ENCODE measurements at places on chromosomes 5 and 9.

GRCh38 chr5:20949636-20950035 lies 961.6 kb upstream of the CDH18 start:
- DNase-seq: no peak

DNA sequence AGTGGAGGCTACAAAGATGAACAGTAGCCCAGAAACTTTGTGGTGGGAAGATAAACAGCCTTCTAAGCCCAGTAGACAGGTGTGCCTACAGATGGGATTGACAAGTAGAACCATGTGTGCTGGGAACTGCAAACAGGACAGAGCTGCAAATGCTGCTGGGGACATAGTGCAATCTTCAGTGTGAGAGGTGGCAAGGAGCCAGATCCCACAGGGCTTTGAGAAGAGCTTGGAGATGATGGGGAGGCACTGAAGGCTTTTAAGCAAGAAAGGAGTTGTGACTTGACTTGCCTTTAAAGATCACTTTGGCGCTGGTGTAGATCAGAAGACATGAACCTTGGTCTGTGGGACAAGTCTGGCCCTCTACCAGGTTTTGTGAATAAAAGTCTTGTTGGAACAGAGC lies 675.2 kb downstream of the ACTL7B start:
- no peak for DNase-seq

- DNase-seq: no peak
Measured at GRCh38 chr5:56244627-56245026, 11.5 kb upstream of the ANKRD55 start.

DNA sequence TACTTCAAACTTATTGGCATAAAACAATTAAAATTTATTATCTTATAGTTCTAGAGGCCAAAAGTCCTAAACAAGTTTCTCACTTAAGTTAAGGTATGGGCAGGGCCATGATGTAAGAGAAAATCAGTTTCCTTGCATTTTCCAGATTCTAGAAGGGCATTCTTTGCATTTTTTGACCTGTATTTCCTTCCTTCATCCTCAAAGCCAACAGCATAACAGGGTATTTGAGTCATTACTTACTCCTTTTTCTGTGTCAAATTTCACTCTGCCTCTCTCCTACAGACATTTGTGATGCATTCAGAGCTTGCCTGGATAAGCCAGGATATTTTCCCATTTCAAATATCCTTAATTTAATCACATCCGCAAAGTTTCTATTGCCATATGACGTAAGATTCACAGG lies 1499.0 kb downstream of the EFNA5 start:
- no peak for DNase-seq

DNA sequence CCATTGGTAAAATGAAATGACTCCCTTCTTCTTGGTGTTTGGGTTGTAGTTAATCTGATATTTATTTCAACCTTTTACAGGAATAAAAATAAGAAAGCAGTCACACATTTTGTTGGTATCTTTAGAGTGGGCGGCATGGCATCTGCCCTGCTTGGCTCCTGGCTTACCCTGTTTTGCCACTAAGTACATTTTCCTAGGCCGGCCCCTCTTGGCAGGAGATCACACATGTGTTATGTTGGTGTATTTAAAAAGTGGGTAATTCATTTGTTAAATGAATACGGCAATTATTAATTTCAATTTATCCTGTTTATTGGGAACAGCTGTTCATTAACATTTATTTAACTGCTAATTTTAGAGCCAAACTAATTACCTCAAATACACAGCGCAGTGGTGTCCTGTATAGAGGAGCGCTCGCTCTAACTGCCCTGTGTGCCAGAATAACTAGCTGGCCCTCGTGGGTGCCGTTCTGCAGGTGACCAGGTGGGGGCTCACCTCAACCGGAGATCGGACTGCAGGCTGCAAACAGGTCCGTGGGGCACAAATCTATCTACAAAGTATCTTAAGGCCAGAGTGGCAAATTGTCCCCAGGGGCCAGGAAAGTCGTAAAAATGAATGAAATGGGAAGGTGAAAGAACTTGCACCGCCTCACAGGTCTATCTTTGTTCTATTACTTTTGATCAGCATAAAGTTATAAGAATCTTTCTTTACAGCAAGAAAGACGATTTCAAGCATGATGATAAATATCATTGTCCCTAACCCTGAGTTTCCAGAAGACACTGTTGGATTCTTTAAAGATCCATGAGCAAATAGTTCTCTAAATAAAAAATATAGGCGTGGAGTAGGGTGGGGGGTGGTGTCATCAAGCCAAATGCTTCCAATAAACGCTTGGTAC lies 26.2 kb upstream of the GPR151 start:
- DNase-seq: peak; percentile 69

DNA sequence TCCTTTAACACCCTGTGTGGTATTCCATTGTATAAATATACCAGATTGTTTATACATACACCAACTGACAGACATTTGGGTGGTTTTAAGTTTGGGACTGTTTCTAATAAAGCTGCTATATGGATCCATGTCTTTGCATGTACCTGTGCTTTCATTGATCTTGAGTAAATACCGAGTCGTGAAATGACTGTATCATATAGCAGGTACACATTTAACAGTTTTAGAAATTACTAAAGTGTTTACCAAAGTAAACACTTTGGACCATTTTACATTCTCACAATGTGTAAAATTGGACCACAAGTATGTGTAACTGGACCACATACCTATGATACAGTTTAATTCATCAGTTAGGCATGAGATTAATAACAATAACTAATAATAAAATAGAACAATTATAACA lies 175.2 kb downstream of the FBXL17 start:
- no peak for DNase-seq

- DNase-seq: no peak
Measured at GRCh38 chr9:126621919-126622735, 8.4 kb downstream of the LMX1B start.

GRCh38 chr5:176361437-176362232 lies at the start of gene KIAA1191:
KIAA1191 (minus strand) TSS chr5:176361764; CDS start chr5:176359508, 2,256 bp downstream.
- peak; percentile 93 for DNase-seq

DNA sequence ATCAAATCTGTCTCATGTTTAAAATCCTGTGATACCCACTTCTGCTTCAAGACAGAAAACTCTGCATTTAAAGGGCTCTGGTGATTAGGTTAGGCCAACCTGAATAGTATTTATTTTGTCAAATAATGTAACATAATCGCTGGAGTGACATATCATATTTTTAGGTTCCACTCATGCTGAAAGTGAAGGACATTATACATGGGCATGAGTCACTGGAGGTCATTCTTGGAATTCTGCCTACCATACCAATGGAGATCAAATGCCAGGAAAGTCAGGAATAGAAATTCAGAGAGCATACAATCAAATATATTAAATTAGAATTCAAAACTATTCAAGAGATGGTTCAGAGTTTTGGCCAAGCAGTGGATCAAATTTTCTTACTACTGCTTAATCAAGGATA lies 97.1 kb upstream of the PRSS3 start:
- DNase-seq: no peak

DNA sequence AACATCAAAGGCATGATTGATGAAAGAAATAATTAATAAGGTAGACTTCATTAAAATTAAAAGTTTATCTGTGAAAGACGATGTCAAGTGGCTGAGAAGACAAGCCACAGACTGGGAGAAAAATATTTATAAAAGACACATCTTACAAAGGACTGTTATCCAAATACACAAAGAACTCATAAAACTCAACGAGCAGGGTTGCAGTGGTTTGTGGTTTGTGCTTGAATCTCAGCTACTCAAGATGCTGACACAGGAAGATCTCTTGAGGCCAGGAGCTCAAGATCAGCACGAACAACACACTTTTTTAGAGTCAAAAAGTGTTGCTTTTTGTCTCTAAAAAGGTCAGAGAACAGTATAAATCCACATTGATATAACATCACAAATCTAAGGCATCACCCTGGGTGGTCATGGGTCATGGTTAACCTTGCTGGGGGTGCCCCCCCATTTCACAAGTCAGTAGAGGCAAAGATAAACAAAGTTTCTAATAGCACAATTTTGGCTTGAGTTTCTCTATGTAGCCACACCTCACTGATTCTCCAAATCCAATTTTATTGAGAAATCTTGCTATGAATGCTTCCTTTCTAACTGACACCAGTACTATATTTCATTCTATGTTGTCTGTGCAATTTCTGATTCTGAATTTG lies 342.9 kb upstream of the RPS23 start:
- DNase-seq: no peak

DNA sequence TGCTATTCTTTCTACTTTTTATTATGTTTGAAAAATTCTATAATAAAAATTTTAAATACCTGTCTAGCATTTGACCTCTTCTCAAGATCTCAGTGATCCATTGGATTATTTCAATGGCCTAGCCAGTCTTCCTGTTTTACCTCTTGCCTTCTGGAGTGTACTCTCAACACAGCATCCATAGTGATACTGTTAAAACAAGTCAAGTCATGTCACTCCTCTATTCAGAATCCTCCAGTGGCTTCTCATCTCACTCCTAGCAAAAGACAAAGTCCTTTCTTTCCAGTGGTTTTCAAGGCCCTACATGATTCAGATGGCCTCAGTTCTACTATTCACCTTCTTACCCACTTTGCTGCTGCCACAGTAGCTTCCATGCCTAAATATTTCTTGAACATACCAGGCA lies 1.8 kb downstream of the MARVELD2 start:
- DNase-seq: no peak

DNA sequence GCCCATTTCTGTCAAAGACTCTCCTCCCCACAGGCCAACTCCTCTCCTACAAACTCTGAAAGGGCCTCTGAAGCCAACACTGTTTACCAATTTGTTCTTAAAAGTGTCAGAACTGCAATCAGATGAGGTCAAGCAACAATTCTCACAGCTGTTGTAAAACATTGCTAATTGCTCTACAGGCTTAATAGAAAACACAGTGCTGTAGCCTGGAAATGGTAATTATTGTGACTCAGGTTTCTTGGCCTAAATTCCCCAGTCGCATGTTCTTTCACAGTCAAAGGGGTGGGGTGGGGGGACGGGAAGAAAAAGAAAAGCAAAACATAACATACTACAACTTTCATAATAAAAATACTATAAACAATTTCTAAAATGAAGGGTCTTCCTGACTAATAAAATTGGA lies 343.2 kb downstream of the DMAC1 start:
- DNase-seq: no peak

DNA sequence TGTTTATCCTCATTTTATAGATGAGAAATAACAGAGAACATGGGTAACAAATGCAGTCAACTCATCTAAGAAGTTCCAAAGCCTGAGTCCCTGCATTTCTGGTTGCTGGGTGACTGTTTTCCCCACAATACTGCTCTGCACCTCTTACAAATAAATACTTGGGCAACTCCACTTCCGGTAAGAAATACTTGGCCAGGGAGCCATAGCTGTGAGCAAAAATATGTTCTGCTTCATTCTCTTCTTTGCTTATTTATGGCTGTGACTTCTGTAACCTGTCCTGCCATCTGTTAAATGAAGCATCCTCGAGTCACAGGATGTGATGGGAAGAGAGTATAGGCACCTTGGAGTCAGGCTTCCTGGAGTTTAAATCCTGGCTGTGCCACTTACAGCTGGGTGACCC lies 49.9 kb downstream of the GDNF start:
- no peak for DNase-seq

- DNase-seq: peak; percentile 5
Measured at GRCh38 chr5:45695804-45696156, 400 bp downstream of the HCN1 start.

DNA sequence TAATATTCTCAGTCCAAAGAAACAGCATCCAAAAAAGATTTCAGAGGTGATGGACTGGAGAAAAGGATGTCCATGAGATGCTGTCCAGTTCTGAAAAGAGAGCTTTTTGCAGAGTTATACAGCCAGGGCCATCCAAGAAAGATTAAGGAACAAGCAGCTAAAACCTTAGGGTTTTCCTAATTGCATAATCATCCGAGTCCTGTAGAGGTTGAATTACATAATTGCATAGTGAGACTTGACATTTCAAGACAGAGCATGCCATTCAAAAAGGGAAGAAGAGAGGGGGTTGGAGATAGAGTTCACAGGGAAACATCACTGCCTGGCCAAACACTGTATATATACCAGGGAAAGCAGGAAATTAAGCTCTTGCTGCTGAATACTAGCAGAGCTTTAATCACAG lies 1729.2 kb upstream of the WWC1 start:
- no peak for DNase-seq

- no peak for DNase-seq
Measured at GRCh38 chr9:123789554-123790292, 140.2 kb downstream of the DENND1A start.

DNA sequence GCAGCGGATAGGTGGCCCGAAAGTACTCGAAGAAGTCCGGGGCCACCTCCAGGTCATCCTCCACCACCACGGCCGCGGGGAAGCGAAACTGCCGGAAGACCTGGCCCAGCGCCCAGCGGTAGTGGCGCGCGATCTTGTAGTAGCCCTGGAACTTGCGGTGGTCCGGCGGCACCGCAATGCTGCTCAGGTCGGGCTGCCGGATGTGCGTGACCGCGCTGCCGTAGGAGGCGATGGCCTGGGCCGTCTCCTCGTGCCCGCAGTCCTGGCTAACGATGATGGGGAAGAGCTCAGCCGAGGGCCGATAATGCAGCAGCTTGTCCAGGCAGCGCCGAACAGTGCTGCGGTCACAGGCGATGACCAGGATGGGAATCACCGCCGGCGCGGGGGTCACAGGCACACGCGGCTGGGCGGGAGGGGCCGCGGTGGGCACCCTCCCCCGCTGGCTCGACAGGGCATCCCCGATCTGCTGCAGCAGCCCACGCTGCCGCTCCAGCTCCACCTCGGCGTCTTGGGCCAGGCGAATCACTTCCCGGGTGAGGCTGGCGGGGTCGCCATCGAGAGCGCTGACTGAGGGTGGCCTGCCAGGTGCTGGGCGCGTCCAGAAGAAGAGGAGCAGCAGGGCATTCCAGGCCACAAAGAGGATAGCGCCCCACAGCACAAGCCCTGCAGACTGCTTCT lies 10.2 kb downstream of the MGAT1 start:
- DNase-seq: no peak

- DNase-seq: no peak
Measured at GRCh38 chr9:125412166-125412565, 150.5 kb downstream of the GAPVD1 start.

DNA sequence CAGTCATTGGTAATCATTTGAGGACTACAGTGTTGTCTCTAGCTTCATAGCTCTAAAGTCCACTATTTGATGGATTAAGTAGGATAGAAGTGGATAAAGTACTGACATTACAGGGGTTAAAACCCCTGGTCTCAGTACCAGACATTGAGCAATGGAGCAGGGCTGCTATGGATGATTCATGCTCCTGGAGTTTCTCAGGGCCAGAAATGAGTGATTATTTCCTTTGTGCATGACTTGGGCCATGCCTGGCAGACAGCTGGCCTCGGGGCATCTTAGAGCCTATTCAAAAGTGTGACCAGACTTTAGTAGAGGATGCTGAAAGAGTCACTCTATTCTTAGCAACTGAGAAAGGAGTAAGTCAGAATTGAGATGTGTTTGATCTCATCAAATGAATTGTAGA lies 350.7 kb upstream of the TLE4 start:
- DNase-seq: no peak

DNA sequence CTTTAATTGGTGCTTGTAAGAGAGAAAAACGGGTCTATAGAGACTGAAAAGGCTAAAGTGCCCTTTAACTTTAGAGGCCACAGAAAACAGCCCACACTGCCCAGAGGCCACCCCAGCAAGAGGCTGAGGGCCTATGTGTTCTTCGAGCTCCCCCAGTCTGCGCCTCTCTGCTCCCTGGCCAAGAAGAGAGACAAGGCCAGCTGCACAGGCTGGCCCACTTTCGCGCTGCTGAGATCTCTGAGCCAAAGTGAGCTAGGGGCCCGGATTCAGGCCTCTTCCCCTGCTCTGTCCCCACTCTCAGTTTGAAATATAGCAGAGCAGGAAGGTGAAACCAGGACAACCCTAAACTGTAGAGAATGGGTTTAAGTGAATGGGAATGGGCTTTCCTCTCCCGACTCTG lies 132.0 kb upstream of the TRIM32 start:
- DNase-seq: no peak

- DNase-seq: peak; percentile 51
Measured at GRCh38 chr9:97362777-97363545, 48.9 kb upstream of the TDRD7 start.

- DNase-seq: no peak
Measured at GRCh38 chr5:60066502-60066901, 173.0 kb upstream of the PDE4D start.

Data from GM10248 (cell line).